Naive B cell (primary cell): ENCODE measurements at places on chromosomes 11 and 22.

DNA sequence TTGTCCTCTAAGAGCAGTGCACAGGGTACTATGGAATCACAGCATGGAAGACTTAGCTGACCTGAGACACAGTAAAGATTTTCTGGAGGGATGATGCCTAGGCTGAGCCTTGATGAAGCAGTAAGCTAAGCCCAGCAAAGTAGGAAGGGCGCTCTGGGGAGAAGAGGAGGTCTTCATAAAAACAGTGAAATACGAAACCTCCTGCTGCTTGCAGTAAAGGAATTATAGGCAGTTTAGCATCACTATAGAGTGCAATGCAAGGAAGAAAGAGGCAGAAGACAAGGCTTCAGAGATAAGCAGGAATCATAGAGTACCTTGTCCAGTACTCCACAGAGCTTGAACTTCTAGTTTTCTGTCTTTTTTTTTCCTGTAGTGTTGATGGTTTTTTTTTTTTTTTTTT, 555.7 kb upstream of the CADM1 start:
- no peak for DNase-seq

DNA sequence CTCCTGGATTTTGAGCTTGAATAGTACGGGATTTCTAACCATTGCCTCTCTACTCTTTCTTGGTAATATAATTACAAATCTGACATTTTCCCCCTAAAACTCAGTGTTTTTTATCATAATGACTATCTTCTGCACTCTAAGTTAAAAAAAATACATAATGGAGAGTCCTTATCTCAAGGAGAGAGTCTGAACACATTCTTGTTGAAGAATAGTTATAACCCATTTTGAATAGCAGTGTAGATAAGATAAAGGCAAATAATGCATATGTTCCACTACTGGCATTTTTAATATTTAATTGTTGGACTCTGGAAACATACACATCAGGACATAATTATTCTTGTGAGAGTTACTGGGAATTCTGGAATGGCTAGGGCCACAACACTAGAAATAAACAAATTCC, 456.5 kb upstream of the ANO5 start:
- DNase-seq: no peak

DNA sequence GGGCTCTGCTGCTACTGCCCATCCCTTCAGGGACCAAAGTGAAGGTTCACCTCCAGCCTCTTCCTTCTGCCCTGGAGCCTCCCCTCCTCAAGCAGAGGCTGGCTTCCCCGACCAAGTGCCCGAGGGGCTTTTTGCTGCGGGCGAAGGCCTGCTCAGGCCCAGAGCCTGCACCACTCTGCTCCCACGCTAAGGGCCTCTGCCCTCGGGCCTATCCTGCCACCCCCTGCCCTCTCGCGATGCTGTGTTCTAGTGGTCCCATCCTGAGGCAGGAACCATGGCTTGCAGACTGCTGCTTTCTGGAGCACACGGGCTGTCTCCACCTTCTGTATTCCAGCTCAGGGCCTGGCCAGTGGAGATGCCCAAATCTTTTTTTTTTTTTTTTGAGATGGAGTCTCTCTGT, 8.9 kb upstream of the TNFRSF13C start:
- peak; percentile 29 for DNase-seq

DNA sequence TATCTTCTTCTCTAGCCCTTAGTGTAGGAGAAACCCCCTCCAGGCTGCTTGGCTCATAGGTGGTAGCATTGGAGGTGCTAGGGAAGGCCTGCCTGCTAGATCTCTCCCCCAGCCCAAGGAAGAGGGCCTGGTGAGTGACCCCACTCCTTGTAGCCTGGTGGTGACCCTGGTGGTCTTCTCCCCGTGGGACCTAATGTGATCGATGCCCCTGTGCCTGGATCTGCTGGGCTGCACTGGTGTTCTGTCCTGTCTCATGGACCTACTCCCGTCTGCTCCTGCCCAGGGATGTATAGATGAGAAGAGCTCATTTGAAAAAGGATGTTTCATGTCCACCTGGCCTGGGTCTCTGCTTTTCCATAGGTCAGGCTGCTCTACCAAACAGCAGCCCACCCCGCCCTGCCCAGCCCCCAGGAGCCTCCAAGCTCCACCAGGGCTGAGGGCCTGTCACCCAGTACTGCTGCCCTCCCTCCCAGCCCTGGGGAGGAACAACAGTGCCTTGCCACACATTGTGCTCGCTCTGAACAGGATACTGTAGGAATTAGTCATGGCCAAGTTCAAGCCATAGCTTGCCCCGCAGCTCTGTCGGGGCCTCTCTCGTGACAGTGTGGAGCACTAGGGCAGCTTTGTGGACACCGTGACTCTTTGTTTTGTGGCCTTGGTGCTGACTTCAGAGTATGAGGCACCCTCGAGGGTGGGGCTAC, 19.7 kb downstream of the SLC37A2 start:
- DNase-seq: no peak

GRCh38 chr11:9905501-9905951, 241.6 kb downstream of the SWAP70 start:
- no peak for DNase-seq

DNA sequence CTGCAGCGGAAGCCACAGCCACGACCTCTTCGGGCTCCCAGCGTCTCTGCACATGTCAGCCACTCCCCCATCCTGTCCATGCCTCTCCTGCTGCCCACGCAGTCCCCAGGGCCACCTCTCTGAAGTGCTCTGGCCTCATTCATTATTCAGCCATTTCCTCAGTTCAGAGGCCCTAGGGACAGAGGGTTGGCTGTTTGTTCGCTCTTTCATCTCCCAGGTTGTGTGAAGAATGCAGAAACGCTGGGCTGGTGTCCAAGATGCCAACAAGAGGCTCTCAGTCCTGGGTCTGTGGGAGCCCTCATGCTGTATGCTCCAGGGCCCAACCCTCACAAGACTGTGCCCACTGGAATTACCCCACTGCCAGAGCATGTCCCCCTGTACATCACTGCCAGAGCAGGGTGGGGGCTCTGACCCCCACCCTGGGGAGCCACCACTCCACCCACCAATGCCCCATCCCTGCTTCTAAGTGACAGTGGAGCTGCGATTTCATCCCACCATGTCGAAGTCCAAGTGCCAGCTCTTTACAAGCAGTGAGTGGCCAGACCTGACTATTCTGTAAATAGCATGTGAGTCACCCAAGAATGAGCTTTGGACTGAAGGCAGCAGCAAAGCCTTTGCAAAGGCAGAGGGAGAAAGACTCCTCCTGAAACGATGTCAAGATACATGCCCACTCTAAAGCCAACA, 209.6 kb downstream of the BUD13 start:
- no peak for DNase-seq

DNA sequence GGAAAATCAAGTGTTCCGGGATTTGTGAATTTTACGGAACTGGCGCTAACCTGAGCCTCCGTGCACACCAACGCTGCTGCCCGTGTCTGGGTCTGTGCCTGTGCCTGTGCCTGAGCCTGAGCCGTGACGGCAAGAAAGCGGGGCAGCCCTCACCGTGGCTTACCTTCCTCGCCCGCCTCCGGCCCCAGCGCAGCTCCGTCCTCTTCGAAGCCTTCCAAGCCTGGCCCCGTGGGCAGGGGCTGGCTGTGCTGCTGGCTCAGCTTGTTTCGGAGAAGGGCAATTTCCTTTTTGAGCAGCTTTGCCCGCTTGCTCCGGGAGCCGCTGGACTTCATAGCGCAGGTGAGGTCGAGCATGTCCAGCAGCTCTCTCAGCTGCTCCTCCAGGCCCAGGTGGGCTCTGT, 33.8 kb downstream of the BRD1 start:
- no peak for DNase-seq

- DNase-seq: no peak
These were observed 7.5 kb downstream of the PGAP2 start for GRCh38 chr11:3815845-3816244.

DNA sequence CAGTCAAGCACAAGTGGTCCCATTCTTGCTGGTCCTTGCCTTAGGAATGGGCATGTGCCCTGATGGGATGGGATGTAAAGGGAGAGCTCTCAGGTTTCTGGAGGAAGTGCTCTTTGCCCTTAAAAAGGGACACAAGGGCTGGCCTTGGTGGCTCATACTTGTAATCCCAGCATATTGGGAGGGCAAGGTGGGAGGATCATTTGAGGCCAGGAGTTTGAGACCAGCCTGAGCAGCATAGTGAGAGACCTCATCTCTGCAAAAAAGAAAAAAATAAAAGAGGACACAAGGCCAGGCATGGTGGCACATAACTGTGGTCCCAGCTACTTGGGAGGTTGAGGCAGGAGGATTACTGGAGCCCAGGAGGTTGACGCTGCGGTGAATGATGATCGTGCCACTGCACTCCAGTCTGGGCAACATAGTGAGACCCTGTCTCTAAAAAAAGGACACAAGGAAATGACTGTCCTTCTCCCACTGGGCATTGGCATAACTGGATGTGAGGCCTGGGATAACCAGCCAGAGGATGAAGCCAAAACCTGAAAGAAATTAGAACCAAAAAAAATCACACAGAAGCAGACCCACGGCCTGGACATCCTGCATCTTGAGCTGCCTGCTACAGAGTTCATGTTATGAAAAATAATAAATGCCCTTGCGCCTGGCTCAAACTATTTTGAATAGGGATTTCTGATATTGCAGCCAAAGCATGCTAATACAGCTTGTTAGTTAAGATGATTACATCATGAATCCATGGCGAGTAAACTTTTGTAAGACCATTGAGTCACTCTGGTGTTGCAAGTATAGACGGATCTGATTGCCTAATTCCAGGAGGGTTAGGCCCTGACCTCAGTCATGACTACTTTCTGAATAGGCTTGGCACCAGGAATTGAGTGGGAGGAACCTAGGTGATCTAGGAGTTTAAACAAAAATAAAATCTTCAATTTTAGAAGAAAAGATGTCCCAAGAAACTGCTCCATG, 12.9 kb upstream of the CRKL start:
- DNase-seq: no peak

DNA sequence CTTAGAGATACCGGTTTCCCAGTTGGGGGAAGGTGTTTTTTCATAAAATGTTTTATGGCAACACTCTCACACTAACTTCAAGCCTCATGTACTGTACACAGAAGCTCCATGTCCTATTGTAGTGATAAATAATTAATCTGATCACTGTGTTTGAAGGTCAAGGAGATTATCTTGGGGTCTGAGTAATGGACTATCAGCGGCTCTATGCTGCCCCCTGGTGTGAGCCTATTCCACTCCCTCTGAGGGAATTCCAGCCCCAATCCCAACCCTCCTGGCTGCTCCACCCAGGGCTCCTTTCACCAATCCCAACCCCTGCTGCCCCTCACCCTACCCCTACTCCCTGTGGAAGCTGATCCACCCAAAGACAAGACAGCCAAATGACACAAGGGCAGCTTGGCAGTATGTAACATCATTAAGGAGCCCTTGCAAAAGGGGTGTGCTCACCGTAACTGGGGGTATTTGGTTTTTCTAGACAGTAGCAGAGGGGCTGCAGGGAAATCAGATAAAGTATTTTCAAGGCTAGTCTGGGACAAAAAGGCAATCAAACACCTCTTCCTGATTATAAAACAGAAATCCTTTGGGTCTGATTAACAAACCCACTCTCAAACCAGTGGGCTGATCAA, 22.3 kb downstream of the HPS4 start:
- peak; percentile 28 for DNase-seq

DNA sequence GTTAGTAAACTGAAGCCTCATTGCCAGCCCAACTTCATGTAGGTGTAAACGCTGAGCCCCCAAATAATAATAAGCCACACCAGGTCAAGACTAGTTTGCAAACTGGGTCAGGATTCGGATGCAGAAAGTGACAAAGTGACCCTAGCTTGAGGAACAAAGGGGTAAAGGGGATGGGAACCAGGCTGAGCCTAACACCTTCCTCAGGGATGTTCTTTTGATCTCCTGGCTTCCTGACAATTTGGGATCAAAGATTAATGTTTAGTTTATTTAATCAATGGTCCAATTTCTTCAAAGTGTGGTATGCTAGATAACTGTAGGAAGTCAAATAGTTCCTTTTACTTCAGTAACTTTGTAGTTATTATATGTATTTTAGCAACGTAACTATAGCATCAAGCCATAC, 9.9 kb downstream of the GLYATL1 start:
- no peak for DNase-seq

DNA sequence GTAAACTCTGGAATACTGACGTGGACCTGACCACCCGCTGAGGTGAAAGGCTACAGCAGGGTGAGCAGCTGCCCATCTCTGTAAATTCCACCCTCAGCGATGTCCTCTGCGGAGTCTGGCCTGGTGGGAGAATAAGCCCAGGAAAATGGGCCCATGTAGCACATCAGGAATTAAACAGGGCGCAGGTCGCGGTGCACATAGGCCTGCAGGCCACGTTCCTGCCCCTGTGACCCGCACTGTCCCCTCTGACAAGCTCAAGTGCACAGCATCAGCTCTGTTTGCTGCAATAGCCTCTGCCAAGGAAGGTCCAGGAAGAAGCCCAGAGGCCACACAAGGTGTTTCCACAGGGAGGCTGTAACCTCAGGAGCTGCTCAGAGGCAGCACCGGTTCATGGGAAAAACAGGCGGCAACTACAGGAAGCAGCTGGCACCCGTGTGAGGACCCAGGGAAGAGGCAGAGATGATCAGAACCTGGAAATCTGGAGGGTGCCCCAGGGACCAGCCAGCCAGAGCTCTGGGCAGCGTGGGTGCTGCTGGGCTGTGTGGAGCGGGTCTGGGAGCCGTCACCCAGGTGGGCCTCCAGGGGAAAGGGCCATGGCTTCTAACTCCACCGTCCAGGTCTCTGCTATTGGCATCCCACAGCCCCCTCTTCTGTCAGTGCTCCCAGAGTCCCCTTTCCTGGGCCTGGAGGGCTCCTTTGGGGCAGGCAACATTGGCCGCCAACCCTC, 808 bp upstream of the IFITM2 start:
- no peak for DNase-seq

DNA sequence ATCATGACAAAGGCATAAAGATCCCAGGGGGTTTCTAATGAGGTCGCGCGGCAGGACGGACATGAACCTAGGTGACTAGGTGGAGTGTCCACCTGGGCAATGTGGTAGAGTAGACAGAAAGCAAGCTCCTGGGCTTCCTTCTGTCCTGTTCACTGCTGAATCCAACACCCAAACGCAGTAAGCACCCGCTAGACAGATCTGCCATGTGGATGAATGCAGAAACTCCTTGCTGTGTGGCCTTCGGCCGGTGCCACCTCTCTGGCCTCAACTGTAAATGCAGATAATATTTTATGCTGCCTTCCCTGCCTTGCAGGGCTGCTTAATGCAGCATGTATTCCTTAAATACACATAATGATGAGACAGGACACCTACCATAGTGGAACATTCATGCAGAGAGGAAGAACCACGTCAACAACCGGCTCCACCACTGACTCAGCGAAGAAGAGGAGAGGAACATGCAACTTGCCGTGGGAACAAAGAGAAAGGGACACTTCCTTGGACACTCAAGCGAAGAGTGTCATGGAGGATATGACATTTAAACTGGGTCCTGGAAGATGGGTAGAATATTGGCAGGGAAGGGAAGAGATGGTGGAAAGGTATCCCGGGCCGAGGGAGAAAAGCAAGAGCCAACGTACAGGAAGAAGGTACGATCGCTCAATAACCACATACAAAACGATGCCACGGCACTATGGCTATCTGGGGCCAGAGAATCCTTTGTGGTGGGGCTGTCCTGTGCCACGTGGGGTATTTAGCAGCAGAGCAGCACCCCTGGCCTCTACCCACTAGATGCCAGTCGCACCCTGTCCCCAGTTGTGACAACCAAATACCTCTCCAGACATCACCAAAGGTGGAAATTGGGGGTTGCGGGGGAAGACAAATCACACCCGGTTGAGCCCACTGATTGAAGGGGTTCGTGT, 30.8 kb downstream of the MYH9 start:
- DNase-seq: no peak

- DNase-seq: no peak
These were observed 57.4 kb downstream of the AHNAK start for GRCh38 chr11:62489204-62489603.
